Stimulated activated CD8-positive, alpha-beta memory T cell treated with anti-CD3 and anti-CD28 coated beads, Interleukin-2, amount 100 ng/mL, for 1 hour (primary cell): ENCODE measurements at places on chromosomes 12 and 14.

GRCh38 chr14:41783403-41783802, 176.7 kb downstream of the LRFN5 start:
- no peak for DNase-seq

- no peak for DNase-seq
Measured at GRCh38 chr14:99887407-99887806, 94.2 kb downstream of the EML1 start.

DNA sequence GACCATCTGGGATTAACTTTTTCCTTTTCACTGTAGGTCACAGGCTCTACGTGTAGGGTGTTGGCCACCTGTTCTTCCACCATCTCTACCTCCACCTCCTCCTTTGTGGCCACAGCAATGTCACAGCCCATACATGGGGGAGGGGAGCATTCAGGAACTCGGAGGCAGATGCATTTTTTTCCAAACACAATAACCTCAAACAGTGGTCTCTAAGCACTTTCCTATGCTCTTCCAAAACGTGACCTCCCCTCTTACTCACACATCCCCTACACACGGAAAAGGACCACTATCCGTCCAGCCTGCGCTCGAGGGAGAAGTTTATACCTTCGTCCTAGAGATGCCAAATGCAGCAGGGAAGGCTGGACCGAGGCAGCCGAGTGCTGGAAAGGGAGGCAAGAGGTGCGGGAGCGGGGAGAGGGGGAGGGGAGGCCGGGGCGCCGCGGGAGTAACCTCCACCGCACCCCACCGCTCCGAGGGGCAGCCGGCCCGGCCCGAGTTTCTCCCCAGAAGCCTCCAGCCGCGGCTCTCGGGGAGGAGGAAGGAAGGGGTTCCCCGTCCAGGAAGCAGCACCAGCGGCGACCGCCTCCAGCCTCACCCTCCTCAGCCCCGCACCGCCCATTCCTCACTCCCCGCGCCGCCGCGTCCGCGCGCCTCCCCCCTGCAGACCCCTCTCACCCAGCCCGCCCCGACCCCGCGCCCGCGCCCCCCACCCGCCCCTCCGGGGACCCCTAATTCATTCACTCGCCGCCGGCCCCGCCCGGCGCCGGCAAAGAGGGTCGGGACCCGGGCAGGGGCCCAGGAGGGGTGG, 594 bp downstream of the KRAS start:
- peak; percentile 30 for DNase-seq

GRCh38 chr12:92055877-92056276, 89.8 kb downstream of the BTG1 start:
- DNase-seq = no peak

DNA sequence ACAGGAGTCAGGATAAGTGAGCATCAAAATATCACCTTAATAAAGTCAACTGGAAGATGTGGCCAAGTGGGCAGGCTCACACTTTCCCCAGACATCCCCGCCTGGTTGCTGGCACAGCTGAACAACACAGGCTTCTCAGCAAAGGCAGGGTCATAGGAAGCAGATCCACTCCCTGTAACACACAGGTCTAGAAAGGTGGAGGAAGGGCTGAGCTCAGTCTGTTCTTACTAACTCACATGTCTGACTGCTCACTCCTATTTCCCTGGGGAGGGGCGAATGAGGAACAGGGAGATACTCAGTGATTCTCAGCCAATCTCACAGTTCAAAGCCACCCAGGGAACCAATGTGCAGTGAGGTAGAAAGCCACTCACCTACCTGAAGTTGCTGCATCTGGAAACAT, 45.0 kb upstream of the AMN1 start:
- DNase-seq = no peak

- no peak for DNase-seq
Measured at GRCh38 chr14:68216957-68217356, 397.4 kb downstream of the RAD51B start.

DNA sequence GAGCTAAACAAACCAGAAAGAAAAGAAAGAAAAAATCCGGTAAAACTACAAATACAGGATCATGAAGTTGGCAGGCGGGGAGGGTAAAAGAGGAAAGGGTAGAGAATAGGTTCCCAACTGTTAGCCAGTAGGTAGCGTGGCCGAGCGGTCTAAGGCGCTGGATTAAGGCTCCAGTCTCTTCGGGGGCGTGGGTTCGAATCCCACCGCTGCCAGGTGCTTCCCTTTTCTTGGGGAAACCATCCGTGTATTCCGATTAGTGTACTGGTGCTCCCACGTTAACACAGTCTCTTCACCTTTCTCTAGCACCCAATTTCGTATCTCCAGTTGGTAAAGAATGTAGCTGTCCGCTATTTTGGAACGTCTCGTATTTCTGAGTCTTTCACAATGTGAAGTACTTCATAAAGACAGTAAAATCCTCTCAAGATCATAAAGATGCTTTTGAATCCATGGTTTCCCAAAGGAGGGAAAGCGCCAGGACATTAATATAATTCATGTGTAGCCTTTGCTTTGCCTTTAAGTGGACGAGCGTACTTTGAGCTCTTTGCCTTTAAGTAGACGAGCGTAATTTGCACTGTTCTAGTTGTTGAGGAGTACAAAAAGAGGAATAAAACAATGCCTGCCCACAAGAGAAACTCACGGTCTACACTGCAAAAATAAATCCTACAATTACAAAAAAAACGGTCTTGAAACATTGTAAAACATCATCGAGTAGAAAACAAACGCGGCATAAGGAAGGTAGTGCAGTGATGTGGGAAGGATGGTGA, 19.0 kb upstream of the RNASE12 start:
- DNase-seq = peak; percentile 37

- DNase-seq = no peak
Measured at GRCh38 chr12:116217045-116217735, 60.3 kb downstream of the MED13L start.
